Motor neuron (in vitro differentiated cells): ENCODE measurements at places on chromosomes 1 and 21. TPM values are rescaled to one million over a fixed set of nuclear protein-coding genes. Genes with fewer than 3 reads are reported as not detected.

- ATAC-seq: no peak
Measured at GRCh38 chr1:36176106-36176949, 20.4 kb downstream of the MAP7D1 start.

- ATAC-seq: no peak
Measured at GRCh38 chr1:18001725-18002124, 105.9 kb upstream of the IGSF21 start.

- ATAC-seq: no peak
Measured at GRCh38 chr1:36211841-36212240, 12.4 kb upstream of the THRAP3 start.

- ATAC-seq: peak; percentile 82
Measured at GRCh38 chr1:226688056-226688748, 50.9 kb downstream of the ITPKB start.

GRCh38 chr1:234934611-234935033 is 194.0 kb downstream of the TOMM20 start:
- ATAC-seq: no peak

- peak; percentile 73 for ATAC-seq
Measured at GRCh38 chr1:204733289-204733688, 47.8 kb upstream of the LRRN2 start.

- peak; percentile 89 for ATAC-seq
Measured at GRCh38 chr1:163055531-163055930, 13.6 kb upstream of the RGS4 start.

DNA sequence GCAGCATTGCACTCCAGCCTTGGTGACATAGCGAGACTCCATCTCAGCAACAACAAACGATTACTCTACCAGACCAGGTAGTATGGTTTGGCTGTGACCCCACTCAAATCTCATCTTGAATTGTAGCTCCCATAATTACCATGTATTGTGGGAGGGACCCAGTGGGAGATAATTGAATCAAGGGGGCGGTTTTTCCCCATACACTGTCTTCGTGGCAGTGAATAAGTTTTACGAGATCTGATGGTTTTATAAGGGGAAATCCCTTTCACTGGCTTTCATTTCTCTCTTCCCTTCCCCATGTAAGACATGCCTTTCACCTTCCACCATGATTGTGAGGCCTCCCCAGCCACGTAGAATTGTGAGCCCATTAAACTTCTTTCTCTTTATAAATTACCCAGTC is 66.0 kb downstream of the BACE2 start:
- ATAC-seq: no peak

GPR37L1 gene
- 0.27 and 0.42 TPM in 2 replicates for total RNA-seq

ERMAP gene
- total RNA-seq: 4.3 and 6.0 TPM in 2 replicates

GUCA2A gene
- total RNA-seq: not detected in 2 replicates

HSPB7 gene
- total RNA-seq: 0.38 and 0.61 TPM in 2 replicates
